ENCODE measurements at places on chromosomes 16 and 17.
A peak's percentile ranks its signal among the peaks of the same experiment; 100 is the strongest.

DNA sequence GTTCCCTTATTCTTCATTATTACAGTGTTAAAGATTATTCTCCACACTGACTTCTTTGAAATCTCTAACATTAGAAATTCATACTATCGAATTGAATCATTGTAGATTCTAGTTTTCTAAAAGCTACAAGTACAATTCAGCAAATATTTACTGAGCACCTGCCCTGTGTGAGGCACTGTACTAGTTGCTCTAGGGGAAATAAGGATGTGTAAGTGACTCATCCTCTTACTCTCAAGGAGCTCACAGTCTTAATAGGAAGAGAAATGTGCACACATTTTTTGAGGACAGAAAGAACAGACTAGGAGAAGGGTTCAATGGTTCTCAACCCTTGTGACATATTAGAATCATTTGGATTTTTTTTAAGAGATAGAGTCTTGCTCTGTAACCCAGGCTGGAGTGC lies 7.7 kb upstream of the SLFN12L start:
- H3K27ac ChIP-seq = no peak overlapping the region
- H3K4me3 ChIP-seq = no peak overlapping the region
- no peak for DNase-seq
- no peaks in the 10 kb centered on the region for H3K4me1 ChIP-seq

- H3K27ac ChIP-seq = no peak overlapping the region
- no peaks in the 10 kb centered on the region for H3K4me1 ChIP-seq
- no peak for DNase-seq
- peaks cover 36% of the 10 kb centered on the region for H3K36me3 ChIP-seq
- no peaks in the 10 kb centered on the region for H3K27me3 ChIP-seq
Measured at GRCh38 chr17:77485089-77485833, 344.5 kb downstream of the SEC14L1 start.

DNA sequence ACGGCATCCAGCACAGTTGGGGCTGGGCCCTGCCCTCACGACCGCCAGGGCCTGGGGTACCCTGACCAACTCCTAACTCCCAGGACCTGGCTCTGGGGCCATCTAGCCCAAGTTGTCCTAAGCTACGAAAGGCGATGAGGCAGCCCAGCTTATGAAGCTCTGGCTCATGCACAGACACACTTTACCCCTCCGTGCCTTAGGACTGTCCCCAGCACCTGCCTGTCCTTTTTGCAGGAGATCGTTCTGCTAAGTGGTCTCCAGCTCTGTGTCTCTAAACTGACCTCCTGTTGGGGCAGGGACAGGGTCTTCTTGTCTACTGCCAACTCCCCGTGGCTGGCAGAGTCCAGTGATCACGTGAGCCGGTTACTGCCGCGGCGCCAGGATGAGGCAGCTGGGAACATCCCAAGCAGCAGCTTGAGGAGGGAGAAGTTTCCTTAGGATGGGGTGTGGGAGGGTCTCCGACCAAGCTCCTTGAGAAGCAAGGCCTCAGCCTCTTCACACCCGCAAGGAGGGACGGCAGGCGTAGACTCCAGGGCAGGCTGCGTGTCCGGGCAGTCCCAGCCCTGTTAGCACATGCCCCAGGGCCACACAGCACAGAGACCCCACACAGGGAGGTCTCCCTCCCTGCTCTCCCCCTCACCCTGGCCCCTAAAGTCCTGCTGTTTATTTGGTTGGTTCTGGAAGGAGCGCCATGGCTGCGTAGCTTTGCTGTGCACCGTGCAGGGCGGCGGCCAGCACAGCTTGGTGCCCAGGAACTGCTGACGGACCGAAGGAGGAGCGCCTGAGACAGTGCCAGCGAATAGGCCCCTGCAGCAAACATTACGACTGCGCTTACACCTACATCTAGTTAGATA lies 16.4 kb upstream of the METRNL start:
- no peaks in the 10 kb centered on the region for H3K4me1 ChIP-seq
- H3K4me3 ChIP-seq = no peak overlapping the region
- H3K27ac ChIP-seq = no peak overlapping the region
- no peak for DNase-seq
- no peaks in the 10 kb centered on the region for H3K27me3 ChIP-seq

- H3K4me1 ChIP-seq = no peaks in the 10 kb centered on the region
- no peak overlapping the region for H3K27ac ChIP-seq
- no peak overlapping the region for H3K4me3 ChIP-seq
- H3K36me3 ChIP-seq = peaks cover 28% of the 10 kb centered on the region
- DNase-seq = no peak
Measured at GRCh38 chr16:16033208-16033717, 83.8 kb downstream of the ABCC1 start.

DNA sequence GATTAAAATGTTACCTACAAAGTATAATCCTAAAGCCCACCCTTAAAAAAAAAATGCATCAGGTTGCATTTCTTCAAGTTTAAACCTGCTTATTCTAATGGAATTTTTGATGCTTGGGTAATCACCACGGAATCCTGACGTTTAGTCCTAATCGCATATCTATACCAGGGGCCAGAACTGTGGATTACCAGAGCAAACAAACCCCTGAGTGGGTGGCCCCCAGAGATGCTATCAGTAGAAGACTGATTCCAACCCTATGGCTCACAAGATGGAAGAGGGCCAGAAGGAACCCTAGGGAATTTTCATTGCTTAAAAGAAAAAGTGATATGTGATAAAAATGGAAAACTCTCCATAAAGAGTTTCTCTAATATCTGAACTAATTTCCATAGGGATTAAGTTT lies 152.2 kb upstream of the NOG start:
- no peak overlapping the region for H3K4me3 ChIP-seq
- H3K27me3 ChIP-seq = no peaks in the 10 kb centered on the region
- H3K27ac ChIP-seq = no peak overlapping the region
- no peaks in the 10 kb centered on the region for H3K36me3 ChIP-seq
- DNase-seq = no peak

DNA sequence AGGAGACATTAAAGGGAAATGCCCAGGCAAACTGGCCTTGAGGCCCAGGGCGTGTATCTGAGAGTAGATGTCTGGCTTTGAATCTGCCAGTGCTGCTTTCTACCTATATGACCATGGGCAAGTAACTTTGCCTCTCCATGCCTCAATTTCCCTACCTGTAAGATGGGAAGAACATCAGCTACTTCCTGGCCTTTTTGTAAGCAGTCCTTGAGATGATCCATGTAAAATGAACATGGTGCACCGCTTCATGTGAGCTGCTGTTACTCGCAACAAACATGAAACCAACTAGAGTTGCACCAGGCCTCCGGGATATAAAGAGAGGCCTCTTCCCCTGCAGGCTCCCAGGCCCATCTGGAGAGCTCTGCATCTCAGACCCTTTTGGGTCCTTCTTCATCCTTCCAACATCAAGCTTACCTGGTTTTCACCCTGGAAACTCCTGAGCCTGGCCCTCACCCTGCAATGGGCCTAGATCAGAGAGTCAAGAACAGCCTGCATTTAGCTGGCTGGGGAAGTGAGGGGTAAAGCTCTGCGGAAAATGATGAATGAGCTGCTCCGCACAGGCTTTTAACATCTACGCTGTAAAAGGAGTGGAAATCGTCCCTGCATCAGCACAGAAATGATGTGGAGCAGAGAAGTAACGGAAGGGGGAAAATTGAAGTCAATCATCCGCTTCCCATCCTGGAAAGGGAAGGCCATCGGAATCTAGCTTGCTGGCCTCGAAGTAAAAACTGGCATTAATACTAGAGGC lies 2.3 kb upstream of the MYH11 start:
- DNase-seq = no peak
- H3K27me3 ChIP-seq = peaks cover 7% of the 10 kb centered on the region
- no peaks in the 10 kb centered on the region for H3K36me3 ChIP-seq
- peak overlapping the region; percentile 79 for H3K27ac ChIP-seq
- no peak overlapping the region for H3K4me3 ChIP-seq
- H3K4me1 ChIP-seq = peaks cover 23% of the 10 kb centered on the region

DNA sequence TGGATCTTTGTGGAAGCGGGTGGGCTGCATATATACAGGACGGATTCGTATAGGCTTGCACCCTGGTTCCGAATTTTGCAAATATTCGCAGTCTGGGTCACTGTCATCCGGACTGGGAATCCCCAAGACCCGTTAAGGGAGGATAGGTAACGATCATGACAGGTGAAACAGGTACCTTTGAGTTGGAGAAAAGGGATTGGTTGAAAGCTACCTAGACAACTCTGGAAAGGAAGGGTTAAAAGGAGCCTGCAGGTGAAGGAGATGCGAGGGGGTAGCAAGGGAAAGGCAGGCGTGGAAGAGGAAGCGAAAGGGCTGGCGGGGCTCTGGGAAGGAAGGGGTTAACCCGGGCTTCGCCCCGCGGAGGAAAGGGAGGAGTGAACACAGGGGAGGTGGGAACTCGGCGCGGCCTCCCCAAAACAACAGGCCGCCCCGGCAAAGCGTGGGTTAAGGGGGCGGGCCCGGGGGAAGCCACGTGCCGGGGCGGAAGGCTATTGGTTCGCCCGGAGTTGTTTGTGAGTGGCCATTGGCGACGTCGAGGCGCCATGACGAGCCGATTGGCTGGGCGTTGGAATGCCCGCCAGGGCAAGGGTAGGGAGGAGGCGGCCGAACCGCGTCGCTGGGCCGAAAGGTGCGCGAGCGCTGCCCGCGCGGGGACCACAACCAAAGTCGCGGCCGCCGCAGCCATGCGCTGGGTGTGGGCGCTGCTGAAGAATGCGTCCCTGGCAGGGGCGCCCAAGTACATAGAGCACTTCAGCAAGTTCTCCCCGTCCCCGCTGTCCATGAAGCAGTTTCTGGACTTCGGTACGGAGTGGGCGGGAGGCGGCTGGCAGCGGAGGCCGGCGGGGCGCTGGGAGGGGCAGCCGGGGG lies at the start of gene PDK2:
Gene PDK2 (plus strand): TSS at position 599 of the 867 bp plus-strand sequence. CDS start 85 bp downstream, at position 684.
- H3K27ac ChIP-seq = peak within 1 kb of the TSS; percentile 94
- H3K4me3 ChIP-seq = peak within 1 kb of the TSS; percentile 95
- H3K27me3 ChIP-seq = no peaks in the 10 kb centered on the region
- DNase-seq = peak; percentile 98
- no peaks in the 10 kb centered on the region for H3K4me1 ChIP-seq

DNA sequence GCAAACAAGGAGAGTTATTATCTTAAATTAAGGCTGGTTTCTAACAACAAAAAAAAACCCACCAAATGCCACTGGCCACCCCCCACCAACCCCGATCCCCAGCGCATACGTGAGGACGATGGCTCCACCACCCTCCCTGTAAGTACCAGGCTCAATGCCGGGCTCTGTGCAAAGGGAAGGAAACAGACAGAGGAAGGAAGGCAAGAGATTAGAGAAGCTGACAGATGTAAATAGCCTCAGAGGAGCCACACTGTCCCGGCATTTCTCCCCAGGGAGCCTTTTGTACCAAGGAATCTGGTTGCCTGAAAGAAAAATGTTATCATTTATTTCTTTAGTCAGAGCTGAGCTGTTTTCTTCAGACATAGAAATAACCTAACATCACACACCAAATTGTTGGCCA lies 13.1 kb downstream of the SOST start:
- no peak overlapping the region for H3K4me3 ChIP-seq
- H3K36me3 ChIP-seq = no peaks in the 10 kb centered on the region
- DNase-seq = no peak
- H3K27me3 ChIP-seq = no peaks in the 10 kb centered on the region
- no peak overlapping the region for H3K27ac ChIP-seq

GRCh38 chr17:6548578-6549330 lies 7.6 kb downstream of the PITPNM3 start:
- H3K27me3 ChIP-seq = no peaks in the 10 kb centered on the region
- no peak for DNase-seq
- H3K4me3 ChIP-seq = no peak overlapping the region
- H3K27ac ChIP-seq = peak overlapping the region; percentile 40
- no peaks in the 10 kb centered on the region for H3K4me1 ChIP-seq
- H3K36me3 ChIP-seq = no peaks in the 10 kb centered on the region

GRCh38 chr16:31362476-31363405 lies 7.8 kb downstream of the ITGAX start:
- no peak overlapping the region for H3K27ac ChIP-seq
- H3K36me3 ChIP-seq = no peaks in the 10 kb centered on the region
- no peaks in the 10 kb centered on the region for H3K4me1 ChIP-seq

- no peaks in the 10 kb centered on the region for H3K27me3 ChIP-seq
- DNase-seq = no peak
- no peaks in the 10 kb centered on the region for H3K36me3 ChIP-seq
- peaks cover 8% of the 10 kb centered on the region for H3K4me1 ChIP-seq
Measured at GRCh38 chr16:48433850-48434530, 48.8 kb upstream of the SIAH1 start.

DNA sequence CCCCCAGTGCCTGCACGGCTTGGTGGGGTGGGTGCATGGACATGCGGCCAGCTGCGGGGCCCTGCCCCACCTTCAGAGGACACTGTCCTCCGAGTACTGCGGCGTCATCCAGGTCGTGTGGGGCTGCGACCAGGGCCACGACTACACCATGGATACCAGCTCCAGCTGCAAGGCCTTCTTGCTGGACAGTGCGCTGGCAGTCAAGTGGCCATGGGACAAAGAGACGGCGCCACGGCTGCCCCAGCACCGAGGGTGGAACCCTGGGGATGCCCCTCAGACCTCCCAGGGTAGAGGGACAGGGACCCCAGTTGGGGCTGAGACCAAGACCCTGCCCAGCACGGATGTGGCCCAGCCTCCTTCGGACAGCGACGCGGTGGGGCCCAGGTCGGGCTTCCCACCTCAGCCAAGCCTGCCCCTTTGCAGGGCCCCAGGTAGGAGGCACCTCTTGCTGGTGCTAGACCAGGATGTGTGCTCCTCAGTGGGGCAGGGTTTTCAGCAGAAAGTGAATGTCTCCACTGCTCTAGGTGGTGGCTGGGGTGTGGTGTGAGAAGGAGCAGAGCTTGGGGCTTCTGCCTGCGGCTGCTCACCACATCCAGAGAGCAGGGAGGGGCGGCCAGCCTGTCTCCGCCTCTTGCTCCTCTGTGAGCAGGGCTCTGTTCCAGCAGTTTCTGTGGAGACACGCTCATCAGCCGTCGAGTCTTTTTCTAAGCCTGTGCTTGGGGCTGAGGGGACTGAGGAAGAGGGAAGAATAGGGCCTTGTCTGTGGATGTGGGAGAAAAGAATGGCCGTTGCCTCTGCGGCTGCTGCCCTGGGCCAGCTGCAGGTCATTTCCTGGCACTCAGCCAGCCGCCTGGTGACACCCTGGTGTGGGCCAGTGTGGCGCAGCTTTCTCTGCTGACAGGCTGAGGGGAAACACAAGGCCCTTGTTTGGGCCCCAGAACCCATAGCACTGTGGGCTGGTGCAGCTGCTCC lies 2.2 kb downstream of the ZNF276 start:
- H3K4me1 ChIP-seq = peaks cover 38% of the 10 kb centered on the region
- H3K36me3 ChIP-seq = peaks cover 54% of the 10 kb centered on the region
- H3K4me3 ChIP-seq = no peak overlapping the region

GRCh38 chr16:14392960-14393359 lies 237.1 kb downstream of the PARN start:
- H3K27ac ChIP-seq = no peak overlapping the region
- H3K27me3 ChIP-seq = no peaks in the 10 kb centered on the region
- no peak for DNase-seq
- H3K36me3 ChIP-seq = no peaks in the 10 kb centered on the region

- no peaks in the 10 kb centered on the region for H3K36me3 ChIP-seq
- H3K4me3 ChIP-seq = no peak overlapping the region
- no peaks in the 10 kb centered on the region for H3K27me3 ChIP-seq
- H3K4me1 ChIP-seq = no peaks in the 10 kb centered on the region
Measured at GRCh38 chr17:72233986-72234385, 113.2 kb downstream of the SOX9 start.

- H3K4me1 ChIP-seq = no peaks in the 10 kb centered on the region
- no peak for DNase-seq
- no peaks in the 10 kb centered on the region for H3K27me3 ChIP-seq
- no peaks in the 10 kb centered on the region for H3K36me3 ChIP-seq
- no peak overlapping the region for H3K27ac ChIP-seq
Measured at GRCh38 chr16:78816499-78817195, 717.2 kb downstream of the WWOX start.

- DNase-seq = no peak
- no peak overlapping the region for H3K4me3 ChIP-seq
- no peaks in the 10 kb centered on the region for H3K4me1 ChIP-seq
- no peaks in the 10 kb centered on the region for H3K36me3 ChIP-seq
- H3K27me3 ChIP-seq = no peaks in the 10 kb centered on the region
Measured at GRCh38 chr16:567373-568256, 810 bp downstream of the NHLRC4 start.
